ENCODE measurements at places on chromosomes 1 and 21. TPM values are rescaled to one million over a fixed set of nuclear protein-coding genes. Genes with fewer than 3 reads are reported as not detected.

Gene CD34
- total RNA-seq: 0.43 TPM

Gene GUCA2A
- not detected for total RNA-seq

Gene SUSD4
- not detected for total RNA-seq

Gene RHBDL2
- 1.7 TPM for total RNA-seq

Gene ZYG11B
- 46.1 TPM for total RNA-seq

Gene DCST1
- not detected for total RNA-seq

Gene SLC35F3
- total RNA-seq: 1.7 TPM

Gene BARHL2
- total RNA-seq: not detected

Gene MYOG
- not detected for total RNA-seq

GRCh38 chr1:69911301-69911801, 294.0 kb downstream of the LRRC40 start:
- peak; percentile 92 for DNase-seq

DNA sequence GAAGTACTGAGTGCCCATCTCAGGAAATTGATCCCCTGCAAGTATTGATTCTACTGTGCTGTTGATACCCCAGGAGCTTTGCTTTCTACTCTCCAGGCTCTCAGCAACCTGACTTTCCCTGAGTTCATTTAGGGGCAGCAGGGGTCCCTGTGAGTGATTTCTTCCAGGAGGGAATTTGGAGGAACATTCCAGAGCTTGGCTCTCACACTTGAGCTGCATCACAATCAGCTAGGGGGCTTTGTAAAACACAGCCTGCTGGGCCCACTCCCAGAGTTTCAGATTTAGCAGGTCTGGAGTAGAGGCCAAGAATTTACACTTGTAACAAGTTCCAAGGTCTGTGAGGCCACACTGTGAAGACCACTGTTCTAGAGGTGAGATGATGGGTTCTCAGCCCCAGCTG, 16.1 kb upstream of the ACTL8 start:
- DNase-seq: no peak

- DNase-seq: no peak
Measured at GRCh38 chr1:44485934-44486460, 80.9 kb downstream of the RNF220 start.

GRCh38 chr1:57329001-57329527, 94.8 kb downstream of the DAB1 start:
- DNase-seq: no peak

- DNase-seq: no peak
Measured at GRCh38 chr1:4109628-4109940, 209.5 kb upstream of the C1orf174 start.

DNA sequence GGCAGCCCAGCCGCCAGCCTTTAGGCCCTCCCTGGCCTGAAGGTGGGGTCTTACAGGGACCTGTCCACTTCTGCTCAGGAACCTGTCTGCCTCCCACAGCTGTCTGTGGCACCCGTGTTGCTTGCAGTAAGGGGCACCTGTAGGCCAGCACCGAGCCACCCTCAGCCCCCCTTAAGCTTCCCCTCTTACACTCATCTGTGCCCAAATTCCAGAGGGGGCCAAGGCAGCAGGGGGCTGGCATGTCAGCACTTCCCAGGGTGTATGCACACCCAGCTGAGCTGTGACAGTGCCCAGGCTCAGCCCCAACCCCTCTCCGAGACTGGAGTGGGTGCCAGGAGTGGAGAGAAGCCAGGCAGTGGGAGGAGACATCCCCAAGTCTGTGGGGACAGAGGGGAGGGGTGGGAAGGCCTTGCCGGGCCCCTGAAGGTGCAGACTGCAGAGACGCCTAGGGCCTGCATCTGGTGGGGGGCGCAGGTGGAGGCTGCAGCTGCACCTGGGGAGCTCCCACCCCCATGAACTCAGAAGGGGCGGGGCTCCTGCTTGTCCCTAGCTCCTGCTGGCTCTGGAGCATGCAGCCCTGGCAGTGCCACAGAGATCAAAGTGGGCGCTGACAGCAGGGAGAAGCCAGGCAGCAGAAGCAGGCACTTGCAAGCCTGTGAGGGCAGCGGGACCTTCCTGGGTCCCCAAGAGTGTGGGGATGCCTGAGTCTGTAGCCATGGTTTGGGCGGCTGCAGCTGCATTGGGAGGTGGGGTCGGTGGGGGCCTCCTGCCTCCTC, 5.4 kb upstream of the SLC2A7 start:
- no peak for DNase-seq

DNA sequence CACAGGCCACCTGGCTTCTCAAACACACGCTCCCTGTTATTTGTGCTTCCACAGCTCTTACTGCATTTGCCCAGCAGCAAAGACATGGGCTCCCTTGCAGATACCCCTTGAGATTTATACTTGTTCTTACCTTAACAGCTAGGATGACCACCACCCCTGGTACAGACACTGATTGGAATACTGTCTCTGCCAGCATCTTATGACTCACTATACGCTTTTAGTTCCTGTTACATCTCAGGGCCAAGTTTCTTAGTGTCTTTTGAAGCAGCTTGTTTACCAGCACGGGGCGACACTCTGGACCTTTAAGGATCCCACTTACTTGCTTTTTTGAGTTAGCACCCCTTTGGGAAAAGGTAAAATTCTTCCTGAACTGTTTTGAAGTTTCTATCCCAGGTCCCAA, 874.8 kb downstream of the KCNT2 start:
- no peak for DNase-seq

DNA sequence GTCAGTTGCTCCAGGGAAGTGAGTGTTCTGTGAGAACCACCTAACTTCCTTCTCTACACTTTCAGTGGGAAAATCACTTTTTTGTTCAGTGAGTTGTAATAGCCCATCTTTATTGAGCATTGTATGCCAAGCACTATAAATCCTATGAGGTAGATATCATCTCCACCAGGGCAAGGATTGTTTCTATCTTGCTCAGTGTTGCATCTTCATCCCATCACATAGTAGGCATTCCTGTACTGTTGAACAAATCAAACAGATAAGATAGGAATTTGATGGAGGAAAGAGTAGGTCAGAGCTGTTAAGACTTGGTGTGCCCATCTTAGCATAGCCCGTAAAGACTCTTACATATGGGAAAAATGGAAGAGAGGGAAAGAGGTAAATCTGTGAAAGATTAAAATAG, 2.9 kb upstream of the PIGV start:
- DNase-seq: no peak

DNA sequence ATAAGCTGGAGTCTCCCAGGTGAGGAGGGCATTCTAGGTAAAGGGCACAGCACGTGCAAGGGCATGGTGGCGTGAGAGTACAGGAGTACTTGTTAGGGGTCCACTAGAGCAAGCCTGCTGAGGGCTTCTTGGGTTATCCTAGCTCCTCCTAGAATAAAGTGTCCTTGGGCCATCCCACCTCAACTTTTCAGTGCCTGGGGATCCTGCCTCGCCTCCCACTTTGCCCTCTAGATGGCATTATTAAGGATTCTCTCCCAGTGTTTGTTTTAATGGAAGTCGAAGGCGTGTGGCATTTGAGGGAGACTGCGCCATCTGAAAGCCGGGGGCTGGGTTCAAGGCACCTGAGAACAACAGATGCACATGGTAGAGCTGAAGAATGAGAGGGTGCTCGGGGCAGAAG, 74.5 kb upstream of the SELENON start:
- DNase-seq: no peak

DNA sequence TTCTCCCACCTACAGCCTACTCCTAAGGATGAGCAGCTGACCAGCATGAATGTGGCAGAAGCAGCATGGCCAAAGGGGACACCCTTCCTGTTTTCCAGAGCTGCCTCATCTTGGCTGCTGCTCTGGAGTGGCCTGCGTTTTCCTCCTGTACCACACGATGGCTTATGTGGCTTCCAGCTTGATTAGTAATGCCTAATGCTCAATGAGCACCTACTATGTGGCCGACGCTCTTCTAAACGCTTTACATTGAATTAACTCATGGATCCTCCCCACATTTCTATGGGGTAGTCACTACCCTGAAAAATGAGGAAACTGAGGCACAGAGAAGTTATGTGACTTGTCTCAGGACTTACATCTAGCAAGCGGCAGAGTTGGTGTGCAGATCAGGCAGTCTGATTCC, 18.0 kb upstream of the SDHB start:
- DNase-seq: no peak

- DNase-seq: peak; percentile 44
Measured at GRCh38 chr1:193185901-193186731, at the start of gene B3GALT2. Gene B3GALT2 (minus strand): TSS chr1:193186613. CDS start chr1:193181562, 5,051 bp downstream.

DNA sequence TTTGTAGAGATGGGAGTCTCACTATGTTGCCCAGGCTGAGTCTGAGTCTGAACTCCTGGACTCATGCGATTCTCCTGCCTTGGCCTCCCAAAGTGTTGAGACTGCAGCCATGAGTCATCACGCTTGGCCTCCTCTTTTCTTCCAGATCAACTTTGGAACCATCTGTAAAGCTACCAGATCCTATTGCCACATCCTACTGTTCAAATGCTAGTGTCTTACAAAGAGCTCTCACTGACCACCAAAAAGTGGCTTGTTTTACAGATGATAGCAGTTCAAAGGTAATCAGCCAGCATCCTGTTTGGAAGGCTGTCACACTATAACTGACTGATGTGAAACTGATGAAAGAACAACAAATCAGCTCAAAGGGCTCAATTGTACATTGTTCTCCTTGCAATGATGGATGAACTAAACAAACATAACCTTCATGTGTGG, 221.6 kb downstream of the AKT3 start:
- DNase-seq: no peak

- DNase-seq: peak; percentile 65
Measured at GRCh38 chr1:204647114-204647804, 38.3 kb downstream of the LRRN2 start.

GRCh38 chr1:209840611-209841010, 12.8 kb downstream of the UTP25 start:
- DNase-seq: no peak

DNA sequence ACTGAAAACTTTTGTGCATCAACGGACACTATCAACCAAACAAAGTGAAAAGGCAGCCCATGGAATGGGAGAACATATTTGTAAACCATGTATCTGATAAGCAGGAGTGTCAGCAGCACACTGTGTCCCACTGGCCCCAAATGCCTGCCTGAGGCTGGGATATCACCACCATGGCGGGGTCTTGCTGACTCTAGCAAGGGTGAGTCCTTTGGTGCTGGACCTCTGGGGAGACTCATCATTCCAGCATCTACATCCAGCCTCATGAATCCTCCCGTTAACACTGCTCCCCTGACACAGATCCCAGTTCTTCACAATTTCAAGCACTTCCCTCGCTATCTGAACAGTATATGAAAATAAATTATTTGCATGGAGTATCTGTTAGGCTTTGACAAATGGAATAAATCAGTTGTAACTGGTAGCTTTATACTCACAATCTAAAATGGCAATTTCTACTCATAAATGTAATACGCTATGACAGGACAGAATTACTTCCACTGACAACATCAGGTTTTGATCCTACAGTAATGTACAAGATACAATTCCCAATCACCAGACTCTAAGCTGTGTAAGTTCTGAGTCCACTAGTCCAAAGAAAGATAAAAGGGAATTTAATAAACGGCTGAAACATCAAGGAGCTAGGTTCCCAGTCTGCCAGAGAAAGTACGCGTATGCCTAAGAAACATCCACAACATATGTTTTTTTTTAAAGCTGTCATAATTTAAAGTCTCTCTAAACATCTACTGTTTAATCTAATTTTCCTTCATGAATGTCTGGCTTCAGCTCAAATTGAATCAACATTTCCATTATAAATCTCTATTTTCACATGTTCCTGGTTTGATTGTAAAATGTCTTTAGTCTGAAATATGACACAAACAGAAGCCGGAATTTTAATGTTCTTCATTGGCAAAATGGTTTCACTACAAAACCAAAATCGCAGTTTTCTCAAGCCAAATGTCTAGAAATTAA, 95.1 kb downstream of the SIPA1L2 start:
- DNase-seq: no peak

DNA sequence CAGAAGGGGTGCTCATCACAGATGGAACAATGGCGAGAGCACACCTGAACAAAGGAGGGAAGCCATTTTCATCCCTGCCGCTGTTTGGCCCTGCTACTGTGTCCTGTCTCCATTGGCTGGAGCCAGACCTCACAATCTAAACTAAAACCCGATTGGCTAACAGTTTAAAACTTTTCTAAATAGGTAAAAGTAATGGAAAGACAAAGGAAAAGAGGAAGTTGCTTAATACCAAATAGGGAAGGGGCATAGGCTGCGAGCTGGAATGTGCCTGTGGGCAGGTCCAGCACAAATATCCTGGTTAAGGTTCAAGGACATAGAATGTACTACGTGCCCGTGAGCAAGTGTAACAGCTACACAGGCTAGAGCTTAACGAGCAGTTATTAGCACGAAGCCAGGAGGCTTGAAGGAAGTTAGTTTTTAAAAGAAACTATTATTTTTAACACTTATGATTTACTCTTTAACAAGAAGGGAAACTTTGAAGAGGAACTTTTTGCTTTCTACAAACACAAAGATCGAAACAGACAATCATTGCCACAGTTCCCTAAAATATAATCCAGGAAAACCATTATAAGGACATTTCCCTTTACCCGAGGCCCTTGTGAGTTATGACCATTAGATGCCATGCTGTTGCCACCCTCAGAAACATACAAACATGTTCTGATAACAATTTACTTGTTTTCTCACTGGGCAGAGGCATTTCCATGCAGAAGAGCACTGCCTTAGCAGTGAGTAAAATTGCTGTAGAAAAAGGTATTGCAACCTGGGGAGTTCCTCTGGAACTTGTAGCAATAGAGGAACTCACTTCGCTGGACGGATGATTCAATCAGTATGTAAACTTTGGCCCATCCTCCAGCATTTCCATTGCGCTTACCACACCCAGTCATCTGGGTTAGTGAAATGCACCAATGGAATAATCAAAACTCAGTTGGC, 4.8 kb upstream of the PTTG1IP start:
- no peak for DNase-seq

DNA sequence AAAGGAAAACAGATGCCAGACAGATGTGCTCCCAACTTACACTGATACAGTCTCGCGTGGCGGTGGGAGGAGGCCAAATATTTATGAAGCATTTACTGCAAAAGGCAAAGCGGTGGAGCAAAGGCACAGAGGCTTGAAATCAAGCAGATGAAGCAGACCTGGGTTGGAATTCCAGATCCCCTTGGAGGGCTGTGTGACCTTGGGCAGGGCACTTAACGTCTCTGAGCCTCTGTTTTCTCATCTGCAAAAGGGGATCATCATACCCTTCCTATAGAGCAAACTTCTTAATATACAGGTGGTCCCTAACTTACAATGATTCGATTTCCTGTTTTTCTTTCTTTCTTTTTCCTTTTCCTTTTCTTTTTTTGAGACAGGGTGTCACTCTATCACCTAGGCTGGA, 54.1 kb downstream of the IGSF21 start:
- no peak for DNase-seq

GRCh38 chr1:44786841-44787426, 1.0 kb downstream of the BEST4 start:
- no peak for DNase-seq

- no peak for DNase-seq
Measured at GRCh38 chr1:158212320-158212719, 31.6 kb downstream of the CD1D start.

GRCh38 chr1:197440715-197441114, 172.7 kb downstream of the CRB1 start:
- DNase-seq: no peak

DNA sequence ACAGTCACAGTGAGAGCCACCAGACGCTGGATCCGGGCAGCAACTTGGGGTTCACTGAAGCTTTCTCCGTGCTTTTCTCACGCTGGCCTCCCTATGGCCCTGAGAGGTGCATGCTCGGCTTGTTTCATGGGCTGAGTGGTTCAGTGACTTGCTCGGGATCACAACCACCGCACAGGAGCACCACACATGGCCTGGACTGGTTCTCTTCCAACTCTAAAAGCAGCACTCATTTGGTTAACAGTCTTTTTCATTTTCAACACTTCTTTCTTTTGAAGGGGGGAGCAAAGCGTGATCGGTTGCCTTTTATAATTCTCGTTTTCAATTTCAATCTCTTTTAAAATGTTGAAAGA, 26.2 kb downstream of the UBIAD1 start:
- DNase-seq: no peak

- no peak for DNase-seq
Measured at GRCh38 chr1:50023292-50024159, at the start of gene AGBL4. Gene AGBL4 (minus strand): TSS chr1:50023954.
